ENCODE measurements at places on chromosomes 2 and 18.

DNA sequence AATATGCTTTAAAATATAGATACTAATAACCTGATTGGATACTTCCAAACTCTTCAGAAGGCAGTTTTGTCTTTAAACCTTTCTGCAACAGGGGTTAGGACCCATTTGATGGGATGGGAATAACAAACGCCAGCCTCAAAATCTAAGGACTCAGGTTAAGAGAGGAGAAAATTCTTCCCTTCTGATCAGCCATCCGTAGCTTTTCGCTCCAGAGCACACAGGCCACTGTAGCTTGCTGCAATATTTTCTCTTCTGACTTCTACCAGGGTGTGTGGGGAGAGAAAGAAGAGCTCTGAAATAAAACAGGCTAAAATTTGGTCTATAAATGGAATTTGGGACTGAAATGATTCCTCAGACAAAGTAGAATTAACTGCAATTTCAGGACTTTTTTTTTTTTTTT lies 95.1 kb downstream of the ALPK2 start:
- DNase-seq, result no peak

DNA sequence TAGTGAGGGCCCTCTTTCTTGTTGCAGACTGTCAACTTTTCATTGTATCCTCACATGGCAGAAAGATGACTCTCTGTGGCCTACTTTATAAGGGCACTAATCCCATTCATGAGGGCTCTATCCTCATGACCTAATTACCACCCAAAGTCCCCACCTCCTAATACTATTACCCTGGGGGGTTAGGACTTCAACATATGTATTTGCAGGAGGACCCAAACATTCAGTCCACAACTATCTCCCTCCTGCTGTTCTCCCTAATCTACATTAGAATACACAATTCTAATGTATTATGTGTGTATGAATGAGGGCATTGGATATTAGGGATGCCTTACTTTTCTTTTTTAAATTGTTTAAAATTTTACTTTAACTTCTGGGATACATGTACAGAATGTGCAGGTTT lies 246.0 kb upstream of the TANK start:
- no peak for DNase-seq

DNA sequence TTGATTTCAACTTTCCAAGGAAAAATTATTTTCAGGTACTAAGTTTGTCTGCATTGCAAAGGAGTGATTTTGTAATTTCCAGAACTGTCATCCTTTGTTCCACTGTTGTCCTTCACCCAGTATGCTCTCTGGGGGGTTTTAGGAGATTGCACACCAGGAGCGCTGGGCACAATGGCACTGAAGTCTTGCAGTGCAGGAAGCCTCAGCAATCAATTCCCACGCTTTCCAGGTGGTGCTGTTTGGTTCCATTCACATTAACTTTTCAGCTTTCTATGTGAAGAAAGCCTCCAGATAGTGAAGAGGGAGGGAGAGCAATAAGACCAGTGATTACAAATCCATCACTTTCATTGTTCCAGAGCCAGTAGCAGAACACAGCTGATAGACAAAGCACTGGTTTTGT lies 344.0 kb upstream of the VWC2L start:
- no peak for DNase-seq

DNA sequence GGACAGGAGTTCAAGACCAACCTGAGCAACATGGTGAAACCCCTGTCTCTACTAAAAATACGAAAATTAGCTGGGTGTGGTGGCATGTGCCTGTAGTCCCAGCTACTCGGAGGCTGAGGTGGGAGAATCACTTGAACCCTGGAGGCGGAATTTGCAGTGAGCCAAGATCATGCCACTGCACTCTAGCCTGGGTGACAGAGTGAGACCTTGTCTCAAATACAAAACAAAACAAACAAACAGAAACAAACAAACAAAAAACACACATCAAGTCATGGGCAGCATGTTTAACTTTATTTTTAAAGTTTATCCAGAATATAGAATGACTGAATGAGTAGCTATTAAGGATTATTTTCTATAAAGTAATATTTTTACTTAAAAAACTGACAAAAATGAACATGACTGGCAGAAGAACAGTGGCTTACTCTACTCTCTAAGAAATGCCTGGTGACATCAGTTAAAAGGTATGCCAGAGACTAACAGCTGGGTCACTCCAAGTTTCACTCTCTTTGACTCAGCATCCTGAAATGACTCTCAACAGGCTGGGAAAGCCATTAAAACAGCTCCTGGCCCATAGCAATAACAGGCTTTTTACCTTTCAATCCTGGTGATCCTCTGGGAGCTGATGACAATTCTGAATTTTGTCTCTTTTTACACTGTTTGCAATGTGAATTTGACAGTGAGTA lies 281.6 kb upstream of the STON1 start:
- peak; percentile 96 for DNase-seq

DNA sequence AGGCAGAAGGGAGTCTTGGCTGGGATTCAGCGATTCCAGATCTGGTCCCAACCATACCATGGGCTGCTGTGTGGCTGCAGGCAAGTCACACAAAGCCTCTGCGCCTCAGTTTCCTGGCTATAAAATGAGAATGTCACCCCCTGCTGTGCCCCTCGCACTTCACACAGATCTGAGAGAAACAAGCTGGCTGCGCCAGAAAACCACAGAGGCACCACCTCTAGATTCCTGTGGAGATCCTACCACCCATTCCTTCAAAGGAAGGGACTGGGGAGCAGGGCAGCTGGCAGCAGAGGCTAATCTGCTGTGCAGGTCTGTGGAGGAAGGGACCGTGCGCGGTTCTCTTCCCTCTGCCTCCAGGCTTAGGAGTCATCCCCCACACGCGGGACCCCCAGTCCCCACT lies 19.8 kb downstream of the NEURL3 start:
- DNase-seq, result no peak

DNA sequence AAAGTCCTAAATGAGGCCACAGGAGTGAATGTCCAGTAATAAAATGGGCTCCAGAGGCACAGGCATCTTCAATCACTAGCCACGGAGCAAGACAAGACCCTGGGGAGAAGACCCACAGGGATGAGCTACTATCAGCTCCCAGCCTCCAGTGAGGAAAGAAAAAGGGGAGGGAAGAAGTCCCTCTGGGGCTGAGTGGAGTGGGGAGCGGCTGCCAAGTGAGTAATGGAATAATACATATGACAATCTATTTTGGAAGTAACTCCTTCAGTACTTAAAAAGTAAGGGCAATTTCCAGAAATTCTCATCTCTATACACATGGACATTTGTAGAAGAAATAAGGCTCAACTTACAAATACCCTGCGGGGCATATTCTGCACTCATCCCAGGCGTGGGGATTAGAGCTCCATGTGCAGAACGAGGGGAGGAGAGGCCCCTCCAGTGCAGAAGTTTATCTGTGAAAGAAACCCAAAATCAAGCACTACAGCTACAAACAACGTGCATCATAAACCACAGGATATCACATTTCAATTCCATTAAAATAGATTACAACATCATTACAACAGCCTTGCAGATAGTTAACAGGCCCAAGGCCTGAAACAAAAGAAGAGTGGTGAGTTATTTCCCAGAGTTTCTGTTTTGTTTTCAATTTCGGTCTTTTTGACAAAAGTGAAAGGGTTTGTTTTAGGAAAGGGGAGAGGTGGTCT lies 84.9 kb downstream of the BCL11A start:
- DNase-seq, result peak; percentile 46

- DNase-seq, result no peak
Measured at GRCh38 chr2:16869711-16870110, 204.1 kb upstream of the CYRIA start.

DNA sequence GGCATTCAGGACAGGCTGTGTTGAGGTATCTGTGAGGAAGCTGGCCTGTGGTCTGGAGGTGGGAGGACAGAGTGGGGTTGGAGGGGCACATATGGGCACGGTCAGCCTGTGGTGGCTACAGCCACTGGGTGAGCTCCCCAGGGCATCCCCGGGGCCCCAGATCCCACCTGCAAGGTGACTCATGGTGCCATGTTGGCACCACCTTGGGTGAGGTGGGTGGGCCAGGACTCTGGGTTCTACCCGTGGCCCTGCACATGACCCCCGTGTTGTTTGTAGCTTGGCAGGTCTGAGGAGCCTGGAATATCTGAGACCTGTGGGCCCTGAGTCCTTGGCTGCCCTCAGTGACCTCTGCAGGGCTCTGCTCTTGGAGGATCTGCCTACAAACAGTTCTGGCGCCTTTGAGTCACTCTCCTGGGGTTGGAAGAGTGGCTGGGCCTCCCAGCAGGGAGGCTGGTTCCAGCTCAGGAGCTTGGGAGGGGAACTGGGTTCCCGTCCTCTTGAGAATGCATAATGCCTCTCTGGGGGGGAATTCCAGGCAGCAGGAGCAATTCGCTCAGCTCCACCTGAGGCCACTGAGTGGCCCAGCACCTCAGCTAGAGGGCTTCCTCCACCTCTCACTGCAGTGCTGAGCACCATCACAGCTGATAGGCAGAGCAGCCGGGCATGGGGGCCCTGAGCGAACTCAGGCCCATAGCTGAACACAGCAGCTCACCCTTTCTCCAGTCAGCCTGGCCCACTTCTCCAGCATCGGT lies 105.1 kb downstream of the DYSF start:
- peak; percentile 46 for DNase-seq

GRCh38 chr2:138243372-138243771 lies 258.2 kb upstream of the SPOPL start:
- DNase-seq, result no peak

- no peak for DNase-seq
Measured at GRCh38 chr2:119544939-119545475, 758 bp downstream of the CFAP221 start.

DNA sequence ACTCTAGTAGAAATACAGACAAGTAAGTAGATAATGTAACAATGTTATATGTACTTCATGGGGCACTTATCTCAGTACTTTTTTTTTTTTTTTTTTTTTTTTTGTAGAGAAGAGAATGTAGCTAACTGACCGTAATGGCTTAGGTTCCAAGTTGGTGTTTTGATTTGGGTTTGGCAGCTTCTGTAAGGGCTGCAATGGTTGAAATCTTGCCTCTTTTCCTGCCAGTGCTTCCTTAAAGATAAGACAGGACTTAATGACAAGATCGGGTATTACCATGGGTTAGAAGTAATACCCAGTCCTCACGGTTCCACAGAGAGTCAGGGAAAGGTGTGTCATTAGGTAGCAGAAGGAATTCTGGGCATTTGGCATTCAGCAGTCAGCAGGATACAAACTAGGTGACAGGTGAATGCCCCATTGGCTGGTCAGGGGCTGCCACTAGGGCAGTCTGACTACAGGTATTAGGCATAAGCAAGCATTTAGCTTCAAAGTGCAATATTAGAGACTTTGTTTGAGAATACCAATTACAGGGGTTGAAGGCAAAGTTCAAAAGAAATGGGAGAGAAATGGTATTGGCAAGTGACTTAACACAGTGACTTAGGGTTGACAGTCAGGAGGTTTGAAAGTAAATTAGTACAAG lies 189.4 kb upstream of the RND3 start:
- DNase-seq, result no peak

- no peak for DNase-seq
Measured at GRCh38 chr2:101653469-101653868, 44.0 kb upstream of the MAP4K4 start.

DNA sequence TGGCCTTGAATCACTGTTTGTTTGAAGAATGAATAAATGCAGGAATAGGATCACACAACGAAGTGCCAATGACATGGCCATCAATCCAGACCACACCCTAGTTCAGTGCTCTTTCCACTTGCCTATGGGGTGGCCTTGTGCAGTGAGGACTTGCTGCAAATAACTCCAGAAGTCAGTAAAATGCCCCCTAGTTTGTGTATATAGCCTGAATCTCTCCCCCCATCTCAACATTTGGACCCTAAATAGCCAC lies 299 bp downstream of the FABP1 start:
- DNase-seq, result no peak

DNA sequence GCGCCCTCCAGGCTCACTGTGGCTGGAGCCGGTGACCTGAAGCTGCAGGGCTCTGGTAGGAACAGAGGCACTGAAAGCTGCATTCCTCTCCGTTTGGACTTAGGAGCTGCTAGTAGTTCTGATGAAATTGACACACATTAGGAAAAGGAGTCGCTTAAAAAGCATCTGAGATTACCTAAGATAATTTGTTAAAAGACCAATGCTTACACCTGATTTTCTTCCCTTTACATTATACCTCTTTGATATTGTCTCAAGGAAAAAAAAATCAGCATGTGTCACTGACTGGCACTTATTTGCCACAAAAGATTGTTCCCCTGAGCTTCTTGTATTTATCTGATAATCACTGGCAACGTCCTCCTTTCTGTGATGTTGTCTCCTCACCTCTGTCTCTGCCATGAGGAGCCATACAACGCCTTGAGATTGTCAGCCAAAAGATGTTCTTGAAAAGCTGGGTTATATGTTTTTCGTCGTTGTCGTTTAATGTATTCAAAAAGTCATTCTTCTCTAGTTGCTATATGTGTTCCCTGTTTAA lies 618 bp upstream of the CHN1 start:
- DNase-seq, result no peak

DNA sequence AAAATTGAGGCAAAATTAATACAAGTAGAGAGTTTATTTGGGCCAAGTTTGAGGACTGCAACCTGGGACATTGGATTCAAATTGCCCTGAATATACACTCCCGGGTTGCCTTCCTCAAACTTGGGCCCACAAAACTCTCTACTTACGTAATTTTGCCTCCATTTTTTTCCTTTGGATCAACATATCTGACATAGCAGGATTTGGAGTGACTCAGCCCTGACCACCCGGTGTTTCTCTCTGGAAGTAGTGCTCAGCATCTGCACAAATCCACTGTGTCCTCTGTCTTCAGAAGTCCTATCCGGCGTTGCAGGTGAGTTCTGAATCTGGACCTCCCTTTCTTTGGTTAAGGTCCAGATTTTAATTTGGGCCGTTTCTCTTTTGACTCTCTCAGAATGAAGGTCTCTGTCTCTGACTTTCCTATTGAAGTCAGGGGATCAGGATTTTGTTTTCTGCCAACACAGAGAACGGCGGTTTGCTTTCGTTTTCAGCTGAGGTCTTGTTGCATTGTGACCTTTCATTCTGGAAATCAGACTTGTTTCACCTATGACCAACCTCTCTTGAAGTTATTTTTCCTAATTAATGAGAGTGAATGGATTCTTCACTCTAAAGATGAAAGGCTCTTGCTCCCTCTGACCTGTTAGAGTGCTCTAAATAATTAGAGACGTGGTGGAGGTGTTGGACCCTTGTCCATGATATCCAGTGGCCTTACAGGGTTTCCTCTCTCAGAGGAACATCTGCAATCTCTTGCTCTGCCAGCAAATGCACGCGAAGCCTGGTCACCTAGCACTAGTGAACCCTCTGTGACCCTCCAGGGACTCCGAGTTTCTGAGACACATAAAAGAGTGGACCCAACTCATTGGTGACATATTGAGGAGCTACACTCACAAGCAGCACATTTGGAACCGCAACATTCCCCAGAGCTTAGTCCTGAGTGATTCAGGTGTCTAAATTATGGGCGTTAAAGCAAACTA lies 13.6 kb downstream of the TCF23 start:
- peak; percentile 53 for DNase-seq

GRCh38 chr2:213108308-213108707 lies 43.1 kb downstream of the IKZF2 start:
- no peak for DNase-seq

DNA sequence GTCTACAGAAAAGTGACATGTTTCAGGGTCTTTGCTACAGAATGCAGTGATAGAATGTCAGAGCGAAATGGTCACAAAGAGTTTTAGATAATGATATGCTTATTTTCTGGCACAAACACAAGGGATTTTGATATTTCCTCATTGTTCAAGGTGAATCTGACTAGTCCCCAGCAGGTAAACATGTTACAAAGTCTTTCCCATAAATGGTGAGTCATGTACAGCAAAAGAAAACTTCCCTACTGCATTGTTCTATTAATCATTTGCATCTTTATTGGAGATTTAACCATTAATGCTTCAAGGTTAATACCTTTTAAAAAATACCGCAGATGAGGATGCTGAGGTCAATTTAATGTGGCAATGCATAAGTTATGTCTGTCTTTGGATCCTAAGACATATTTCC lies 19.1 kb upstream of the TRIB2 start:
- DNase-seq, result no peak

GRCh38 chr2:241560162-241560882 lies 1.8 kb downstream of the BOK start:
- no peak for DNase-seq

Measured in fibroblast of skin of back (primary cell).